ENCODE measurements at places on chromosomes 2 and 18.

- peak; percentile 24 for DNase-seq
Observed at GRCh38 chr2:181178823-181179412, 198.5 kb downstream of the UBE2E3 start.

DNA sequence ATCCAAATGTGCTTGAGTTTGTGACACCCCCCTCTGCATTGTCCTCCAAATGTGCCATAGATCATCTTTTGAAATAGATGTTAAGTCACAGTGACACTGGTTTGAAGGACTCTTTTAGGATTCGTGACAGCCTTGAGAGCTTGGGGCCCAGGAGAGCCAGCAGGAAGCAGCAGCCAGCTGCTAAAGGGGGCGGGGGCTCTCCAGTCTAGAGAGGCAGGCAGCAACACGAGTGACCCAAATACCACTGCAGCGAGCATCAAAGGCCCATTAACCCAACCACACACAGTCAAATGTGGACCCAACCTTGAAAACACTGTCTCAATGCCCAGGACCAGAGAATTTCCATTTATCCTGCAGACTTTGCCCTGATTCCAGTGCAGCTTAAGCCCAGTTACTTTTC, 75.6 kb downstream of the ZBTB7C start:
- DNase-seq: no peak

GRCh38 chr2:46847185-46847710, 68.4 kb downstream of the MCFD2 start:
- no peak for DNase-seq

GRCh38 chr2:137221797-137222492, 456.6 kb downstream of the THSD7B start:
- DNase-seq: no peak

- DNase-seq: no peak
Observed at GRCh38 chr18:39314595-39314994, 1749.0 kb upstream of the CELF4 start.

- no peak for DNase-seq
Observed at GRCh38 chr2:234075518-234075915, 25.0 kb downstream of the SPP2 start.

GRCh38 chr2:230383453-230383852, 32.5 kb upstream of the SP100 start:
- no peak for DNase-seq

GRCh38 chr18:54086046-54086802, 138.2 kb downstream of the MBD2 start:
- no peak for DNase-seq

GRCh38 chr2:216649574-216649973, 16.4 kb downstream of the IGFBP2 start:
- no peak for DNase-seq

GRCh38 chr18:58287353-58288274, 243.6 kb downstream of the NEDD4L start:
- no peak for DNase-seq

- DNase-seq: no peak
Observed at GRCh38 chr2:106664669-106665068, 177.5 kb downstream of the CD8B2 start.

- DNase-seq: no peak
Observed at GRCh38 chr2:220779511-220779910, 792.6 kb downstream of the EPHA4 start.

GRCh38 chr18:2641638-2642037, 13.9 kb upstream of the SMCHD1 start:
- no peak for DNase-seq

DNA sequence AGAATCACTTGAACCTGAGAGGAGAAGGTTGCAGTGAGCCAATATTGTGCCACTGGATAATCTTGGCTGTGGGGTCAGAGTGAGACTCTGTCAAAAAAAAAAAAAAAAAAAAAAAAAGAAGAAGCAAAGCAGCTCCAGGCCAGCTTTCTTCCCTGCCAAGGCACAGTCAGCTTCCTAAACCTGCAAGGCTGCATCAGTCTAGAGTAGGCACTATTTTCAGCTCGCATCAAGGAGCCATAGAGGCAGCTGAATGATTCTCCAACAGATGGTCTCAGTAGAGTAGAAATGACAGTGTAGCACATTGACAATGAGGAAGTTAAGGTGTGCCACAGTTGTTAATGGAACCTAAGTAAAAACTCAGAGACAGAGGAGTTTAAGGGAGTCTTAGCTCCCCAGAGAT, 35.6 kb downstream of the BMP10 start:
- no peak for DNase-seq

DNA sequence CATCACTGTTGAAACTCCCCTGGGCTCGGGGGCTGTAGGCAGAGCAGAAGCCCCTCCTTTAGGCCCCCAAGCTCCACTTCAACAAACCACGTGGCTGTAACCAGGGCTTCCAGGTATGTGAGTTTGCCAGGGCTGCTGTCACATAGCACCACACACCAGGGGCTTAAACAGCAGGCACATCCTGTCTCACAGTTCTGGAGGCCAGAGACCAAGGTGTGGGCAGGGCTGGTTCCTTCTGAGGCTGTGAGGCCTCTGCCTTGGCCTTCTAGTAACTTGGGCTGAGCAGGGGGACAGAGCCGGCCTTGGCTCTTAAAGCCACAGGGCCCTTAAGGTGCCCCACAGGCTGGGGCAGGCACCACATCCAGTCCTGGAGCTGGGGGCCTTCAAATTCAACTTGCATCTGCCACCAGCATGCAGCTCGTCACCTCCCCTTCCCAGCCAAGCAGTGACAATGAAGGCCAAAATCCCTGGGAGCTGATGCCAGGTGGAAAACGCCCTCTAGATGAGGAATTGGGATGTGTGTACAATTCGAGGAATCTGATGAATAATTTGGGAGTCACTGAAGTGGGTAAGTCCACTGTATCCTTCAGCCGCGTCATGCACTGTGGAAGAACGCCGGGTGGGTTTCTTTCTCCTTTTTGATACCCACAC, 104.2 kb upstream of the ODC1 start:
- no peak for DNase-seq

DNA sequence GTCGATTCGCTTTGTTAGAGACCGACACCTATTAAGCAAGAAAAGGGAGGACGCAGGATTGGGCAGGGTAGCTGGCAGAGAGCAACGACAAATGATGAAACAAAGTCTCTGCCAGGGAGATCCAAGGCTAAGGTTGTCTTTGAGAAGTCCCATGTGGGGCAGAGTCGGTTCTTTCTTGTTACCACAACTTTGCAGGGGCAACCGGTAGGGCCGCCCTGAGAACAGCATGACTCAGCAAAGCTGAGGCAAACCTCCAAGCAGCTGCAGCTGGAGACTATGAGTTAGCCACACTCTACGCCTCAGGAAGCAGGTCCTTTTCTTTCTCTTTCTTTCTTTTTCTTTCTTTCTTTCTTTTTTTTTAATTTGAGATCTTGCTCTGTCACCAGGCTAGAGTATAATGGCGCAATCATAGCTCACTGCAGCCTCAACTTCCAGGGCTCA, 452.3 kb upstream of the ID2 start:
- peak; percentile 10 for DNase-seq

DNA sequence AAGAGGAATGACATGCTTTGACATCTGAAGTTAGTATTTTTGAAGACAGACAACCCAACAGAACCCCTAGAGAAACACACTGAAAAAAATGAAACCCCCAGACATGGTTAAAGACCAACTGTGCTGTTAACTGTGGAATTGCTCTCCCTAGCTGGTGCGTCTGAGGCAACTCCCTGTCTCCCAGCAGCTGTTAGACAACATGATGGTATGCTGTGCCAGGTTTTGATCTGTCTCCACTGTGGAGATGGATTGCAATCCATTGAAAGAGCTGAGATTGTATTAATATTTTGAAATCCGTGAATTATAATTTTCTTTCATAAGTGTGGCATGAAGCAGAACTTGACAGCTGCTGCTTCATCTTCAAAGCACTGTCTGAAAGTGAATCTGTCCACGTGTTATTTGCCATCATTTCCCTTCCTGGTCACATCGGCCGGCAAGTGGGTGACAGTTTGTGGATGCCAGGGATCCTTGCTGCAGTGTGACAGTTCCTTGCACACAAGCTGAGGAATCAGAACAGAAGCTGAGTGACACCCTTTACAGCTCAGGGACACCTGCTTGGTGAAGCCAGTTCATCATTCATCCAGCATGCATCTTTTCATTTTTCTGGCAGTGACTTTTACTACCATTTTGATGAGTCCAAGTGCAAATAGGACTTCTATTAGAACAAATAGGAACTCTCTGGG, 58.2 kb upstream of the ACSL3 start:
- no peak for DNase-seq

- DNase-seq: no peak
Observed at GRCh38 chr18:78793313-78794070, 186.1 kb upstream of the SALL3 start.

DNA sequence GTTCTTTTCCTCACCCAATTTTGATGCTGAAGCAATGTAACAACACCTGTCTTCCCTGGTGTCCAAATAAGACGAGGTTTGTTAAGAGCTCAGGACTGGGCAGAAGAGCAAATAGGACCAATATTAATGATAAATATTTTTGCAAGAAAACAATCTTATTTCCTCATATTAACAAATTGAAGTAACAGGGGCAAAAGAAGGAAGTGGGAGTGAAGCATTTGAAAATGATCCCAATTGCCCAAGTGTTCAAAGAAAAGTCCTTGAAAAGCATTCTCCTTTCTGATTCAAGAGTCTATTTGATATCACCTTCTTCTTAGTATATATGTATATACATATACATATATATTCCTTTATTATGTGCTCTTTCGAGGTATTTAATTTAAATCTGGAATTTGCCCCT, 418.8 kb downstream of the ARHGAP15 start:
- no peak for DNase-seq

- DNase-seq: no peak
Observed at GRCh38 chr2:61658841-61659780, 121.0 kb upstream of the XPO1 start.

- DNase-seq: no peak
Observed at GRCh38 chr2:25044990-25045389, 3.1 kb downstream of the EFR3B start.

- DNase-seq: no peak
Observed at GRCh38 chr2:183592271-183592670, 468.0 kb downstream of the NUP35 start.

GRCh38 chr2:205684871-205685313, 2.6 kb downstream of the NRP2 start:
- no peak for DNase-seq

DNA sequence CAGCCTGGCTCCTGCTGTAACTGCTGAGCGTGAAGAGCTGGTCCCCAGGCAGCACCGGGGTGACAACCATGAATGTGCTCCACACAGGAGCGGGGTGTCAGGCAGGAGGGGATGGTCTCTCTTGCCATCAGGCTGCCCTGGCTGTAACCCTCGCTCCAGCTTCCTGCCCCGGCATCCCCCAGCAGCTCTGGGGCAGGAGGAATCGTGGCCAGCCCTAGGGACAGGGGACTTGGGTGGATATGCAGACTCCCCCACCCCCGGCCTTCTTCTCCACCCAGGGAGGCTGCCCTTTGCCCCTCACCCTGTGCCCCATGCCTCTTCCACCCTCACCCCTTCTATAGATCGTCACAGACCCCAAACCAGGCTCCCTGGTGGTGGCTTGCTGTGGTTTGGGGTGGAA, 69.4 kb upstream of the SMAD7 start:
- DNase-seq: no peak

- DNase-seq: no peak
Observed at GRCh38 chr2:9665898-9666297, 35.1 kb upstream of the YWHAQ start.

DNA sequence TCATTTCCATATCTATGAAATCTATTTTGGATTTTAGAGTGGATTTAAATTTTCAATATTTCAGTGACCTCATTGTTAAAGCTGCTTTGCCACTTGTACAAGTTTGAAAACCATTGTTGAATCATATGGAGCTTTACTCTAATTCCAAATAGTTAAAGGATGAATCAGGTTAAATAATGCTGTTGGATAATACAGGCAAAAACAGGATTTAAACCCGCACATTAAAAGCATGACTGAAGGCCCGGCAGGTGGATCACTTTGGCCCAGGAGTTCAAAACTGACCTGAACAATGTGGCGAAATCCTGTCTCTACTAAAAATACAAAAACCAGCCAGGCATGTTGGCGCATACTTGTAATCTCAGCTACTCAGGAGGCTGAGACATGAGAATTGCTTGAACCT, 68.3 kb downstream of the RIF1 start:
- DNase-seq: no peak

DNA sequence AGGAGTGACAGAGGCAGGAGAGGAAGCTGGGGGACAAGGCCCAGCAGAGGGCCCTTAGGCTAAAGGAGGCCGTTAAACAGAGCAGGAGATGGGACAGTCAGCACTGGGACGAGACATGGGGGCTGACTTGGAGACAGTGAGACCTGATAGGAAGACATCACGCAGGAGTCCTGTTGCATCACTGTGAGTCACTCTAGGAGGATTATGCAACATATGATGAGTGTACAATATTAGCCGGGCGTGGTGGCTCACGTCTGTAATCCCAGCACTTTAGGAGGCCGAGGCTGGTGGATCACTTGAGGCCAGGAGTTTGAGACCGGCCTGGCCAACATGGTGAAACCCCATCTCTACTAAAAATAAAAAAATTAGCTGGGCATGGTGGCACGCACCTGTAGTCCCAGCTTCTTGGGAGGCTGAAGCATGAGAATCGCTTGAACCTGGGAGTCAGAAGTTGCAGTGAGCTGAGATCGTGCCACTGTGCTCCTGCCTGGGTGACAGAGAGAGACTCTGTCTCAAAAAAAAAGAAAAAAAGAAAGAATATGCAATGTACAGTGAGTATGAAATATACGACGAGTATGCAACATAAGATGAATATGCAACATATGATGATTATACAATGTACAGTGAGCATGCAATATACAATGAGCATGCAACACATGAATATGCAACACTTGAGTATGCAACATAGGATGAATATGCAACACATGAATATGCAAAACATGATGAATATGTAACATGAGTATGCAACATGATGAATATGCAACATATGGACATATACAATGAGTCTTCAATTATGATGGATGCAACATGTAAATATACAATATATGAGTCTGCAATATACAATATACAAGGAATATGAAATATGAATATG, 83.3 kb upstream of the ID2 start:
- DNase-seq: no peak

DNA sequence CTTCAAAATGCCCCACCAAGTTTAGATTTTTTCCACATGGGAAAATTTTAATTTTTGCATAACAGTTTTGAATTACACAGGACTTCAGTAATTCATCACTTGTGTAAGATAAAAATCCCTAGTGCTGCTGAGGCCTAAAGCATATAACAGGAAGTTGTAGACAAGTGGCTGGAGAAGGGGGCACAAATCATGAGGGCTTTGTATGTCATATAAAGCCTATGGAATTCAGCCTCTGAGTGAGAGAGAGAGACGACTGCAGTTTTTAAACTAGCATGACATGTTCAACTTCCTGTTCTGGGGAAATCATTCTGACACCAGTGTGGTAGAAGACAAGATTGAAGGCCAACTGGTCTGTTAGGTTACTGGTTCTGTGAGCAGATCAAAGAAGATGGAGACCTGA, 187.3 kb upstream of the CHST9 start:
- no peak for DNase-seq

- DNase-seq: no peak
Observed at GRCh38 chr2:170330881-170331280, 152.9 kb downstream of the MYO3B start.
